ENCODE measurements at places on chromosomes 1 and 21.

DNA sequence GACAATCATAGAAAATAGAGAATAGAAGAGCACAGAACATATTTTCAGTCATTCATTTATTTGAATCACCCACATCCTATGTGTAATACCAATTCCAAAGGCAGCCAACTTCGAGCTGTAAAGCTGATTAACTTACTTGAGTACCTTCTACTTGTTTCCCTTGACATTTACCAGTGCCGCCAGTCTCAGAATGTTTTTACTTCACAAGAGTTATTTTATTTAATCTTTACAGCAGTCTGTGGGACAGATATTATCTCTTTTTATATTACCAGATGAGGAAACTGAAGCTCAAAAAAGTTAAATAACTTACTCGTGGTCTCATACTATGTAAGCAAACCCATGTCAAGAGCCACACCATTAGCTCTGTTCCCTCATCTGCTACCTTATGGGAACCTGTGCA, 56.6 kb downstream of the FGGY start:
- no peak for DNase-seq

GRCh38 chr1:59805554-59805953, 9.2 kb upstream of the HOOK1 start:
- DNase-seq: no peak

GRCh38 chr1:156458181-156458503, 42.4 kb downstream of the MEF2D start:
- no peak for DNase-seq

- DNase-seq: no peak
These were observed 142.9 kb downstream of the LRRC7 start for GRCh38 chr1:69710484-69711189.

DNA sequence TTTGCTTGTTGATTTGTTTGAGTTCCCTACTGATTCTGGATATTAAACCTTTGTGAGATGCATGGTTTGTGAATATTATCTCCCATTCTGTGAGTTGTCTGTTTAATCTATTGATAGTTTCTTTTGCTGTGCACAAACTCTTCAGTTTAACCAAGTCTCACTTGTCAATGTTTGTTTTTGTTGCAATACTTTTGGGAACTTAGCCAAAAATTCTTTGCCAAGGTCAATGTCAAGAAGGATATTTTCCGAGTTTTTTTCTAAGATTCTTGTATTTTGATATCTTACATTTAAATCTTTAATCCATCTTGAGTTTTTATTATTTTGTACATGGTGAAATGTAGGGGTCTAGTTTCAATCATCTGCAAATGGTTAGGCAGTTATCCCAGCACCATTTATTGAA, 1230.7 kb upstream of the NCAM2 start:
- DNase-seq: no peak

GRCh38 chr1:45585496-45586075, 1.7 kb downstream of the NASP start:
- DNase-seq: no peak

- DNase-seq: no peak
These were observed 2.5 kb upstream of the LMO4 start for GRCh38 chr1:87325982-87326738.

DNA sequence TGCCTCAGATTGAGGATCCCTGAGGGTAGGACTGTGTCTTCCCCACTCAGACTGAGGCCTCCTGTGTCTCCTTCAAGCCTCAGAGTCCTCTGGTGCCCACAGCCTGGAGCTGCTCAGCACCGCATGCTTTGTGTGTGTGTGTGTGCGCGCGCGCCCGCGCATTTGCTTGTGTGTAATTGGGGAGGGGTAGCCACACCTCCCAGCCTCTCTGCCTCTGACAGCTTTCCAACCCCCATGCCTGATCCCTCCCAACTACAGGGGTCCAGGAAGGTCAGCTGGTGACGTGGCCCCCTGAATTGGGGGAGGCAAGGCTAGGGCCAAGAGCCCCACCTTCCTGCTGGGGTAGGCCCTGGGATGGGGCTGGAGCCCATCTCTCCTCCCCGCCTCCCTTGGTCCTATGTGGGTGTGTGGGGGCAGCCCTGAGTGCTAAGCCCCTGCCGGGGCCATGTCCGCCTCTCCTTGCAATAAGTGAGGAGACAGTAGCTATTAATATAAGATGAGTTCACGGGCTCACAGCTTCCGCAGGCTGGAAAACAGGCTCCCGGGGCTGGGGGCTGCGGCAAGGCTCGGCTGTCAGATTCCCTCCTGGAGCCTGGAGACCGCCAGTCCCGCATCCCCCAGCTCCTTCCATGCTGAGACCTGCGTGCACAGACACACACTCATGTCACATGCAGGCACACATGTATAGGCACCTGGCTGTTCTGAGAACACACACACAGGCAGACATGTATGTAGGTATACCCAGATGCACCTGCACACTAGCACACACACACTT, 7.0 kb downstream of the GPR3 start:
- no peak for DNase-seq

GRCh38 chr1:177571485-177572076, 398.3 kb downstream of the SEC16B start:
- DNase-seq: no peak

- DNase-seq: no peak
These were observed 84.1 kb upstream of the VANGL1 start for GRCh38 chr1:115557715-115558114.

- DNase-seq: no peak
These were observed 85.3 kb downstream of the MAP3K21 start for GRCh38 chr1:233412812-233413211.

- no peak for DNase-seq
These were observed 32.3 kb upstream of the LBR start for GRCh38 chr1:225460021-225460736.

DNA sequence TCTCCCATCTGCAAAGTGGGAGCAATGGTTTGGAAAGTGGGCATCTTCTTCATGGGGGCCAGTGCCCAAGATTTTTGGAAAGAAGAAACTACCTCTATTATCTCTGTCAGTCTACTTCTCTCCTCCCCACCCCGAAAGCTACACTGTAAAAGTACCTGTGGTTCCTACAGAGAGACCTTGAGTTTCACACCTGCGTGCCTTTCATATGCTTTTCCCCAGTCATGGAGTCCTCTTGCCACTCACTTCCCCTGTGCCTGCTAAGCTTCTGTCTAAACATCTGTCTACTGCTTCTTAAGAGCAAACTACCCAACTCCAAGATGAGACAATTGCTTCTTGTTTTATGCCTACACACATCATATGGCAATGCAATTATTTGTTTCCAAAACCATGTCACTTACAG, 190.9 kb upstream of the L1TD1 start:
- no peak for DNase-seq

DNA sequence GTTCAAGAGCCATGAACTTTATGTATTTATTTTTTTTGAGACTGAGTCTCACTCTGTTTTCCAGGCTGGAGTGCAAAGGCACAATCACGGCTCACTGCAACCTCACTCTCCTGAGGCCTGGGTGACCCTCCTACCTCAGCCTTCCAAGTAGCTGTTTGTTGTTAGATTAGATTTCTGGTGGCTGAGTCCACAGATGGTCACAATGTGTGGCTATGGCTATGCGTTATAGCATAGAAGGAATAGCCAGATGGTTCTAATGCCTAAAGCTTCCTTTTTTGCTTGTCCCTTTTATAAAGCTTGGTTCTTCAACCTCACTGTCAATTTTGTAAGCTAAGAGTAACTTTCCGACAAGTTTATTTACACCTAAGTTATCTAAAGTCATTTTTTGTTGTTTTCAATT, 62.3 kb upstream of the FMN2 start:
- DNase-seq: no peak

DNA sequence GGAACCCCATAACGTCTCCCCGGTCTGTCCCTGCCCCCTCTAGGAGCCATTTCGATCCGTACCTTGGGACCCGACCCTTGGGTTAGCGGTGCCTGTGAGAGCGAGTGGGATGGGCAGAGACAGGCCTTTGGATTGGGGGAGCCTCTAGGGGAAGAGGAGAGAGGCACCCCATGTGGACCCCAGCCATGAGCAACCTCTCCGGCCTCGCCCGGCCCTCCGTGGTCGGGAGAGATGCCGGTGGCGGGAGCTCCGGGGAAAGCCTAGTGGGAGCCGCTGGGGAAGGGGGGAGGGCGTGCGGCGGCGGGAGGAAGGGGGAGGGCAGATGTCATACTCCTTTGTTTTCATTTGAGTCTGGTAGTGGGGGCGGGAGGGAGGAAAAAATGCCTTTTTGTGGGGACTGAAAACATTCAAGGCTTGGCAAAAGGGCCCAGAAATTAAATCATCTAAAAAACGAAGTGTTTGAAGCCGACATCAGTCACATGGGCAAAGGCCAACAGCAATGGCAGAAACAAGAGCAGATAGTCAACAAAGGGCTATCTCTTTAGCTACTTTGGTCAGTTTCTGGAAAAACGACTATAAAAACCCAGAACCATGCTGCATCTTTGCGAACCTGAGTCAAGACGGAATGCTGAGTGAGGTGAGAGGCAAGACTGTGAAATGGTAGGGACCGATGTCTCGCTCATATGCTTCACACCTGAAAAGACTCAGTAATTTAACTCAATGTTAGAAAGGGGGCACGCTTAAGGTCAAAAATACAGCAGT, 758 bp downstream of the PTBP2 start:
- DNase-seq: peak; percentile 39

- no peak for DNase-seq
These were observed 22.3 kb upstream of the TMEM222 start for GRCh38 chr1:27299385-27300271.

- no peak for DNase-seq
These were observed 51.6 kb downstream of the PCBP3 start for GRCh38 chr21:45695086-45695485.

- DNase-seq: no peak
These were observed 7.1 kb upstream of the CLEC20A start for GRCh38 chr1:178503849-178504248.

- no peak for DNase-seq
These were observed 181.0 kb upstream of the FGGY start for GRCh38 chr1:59115865-59116264.

DNA sequence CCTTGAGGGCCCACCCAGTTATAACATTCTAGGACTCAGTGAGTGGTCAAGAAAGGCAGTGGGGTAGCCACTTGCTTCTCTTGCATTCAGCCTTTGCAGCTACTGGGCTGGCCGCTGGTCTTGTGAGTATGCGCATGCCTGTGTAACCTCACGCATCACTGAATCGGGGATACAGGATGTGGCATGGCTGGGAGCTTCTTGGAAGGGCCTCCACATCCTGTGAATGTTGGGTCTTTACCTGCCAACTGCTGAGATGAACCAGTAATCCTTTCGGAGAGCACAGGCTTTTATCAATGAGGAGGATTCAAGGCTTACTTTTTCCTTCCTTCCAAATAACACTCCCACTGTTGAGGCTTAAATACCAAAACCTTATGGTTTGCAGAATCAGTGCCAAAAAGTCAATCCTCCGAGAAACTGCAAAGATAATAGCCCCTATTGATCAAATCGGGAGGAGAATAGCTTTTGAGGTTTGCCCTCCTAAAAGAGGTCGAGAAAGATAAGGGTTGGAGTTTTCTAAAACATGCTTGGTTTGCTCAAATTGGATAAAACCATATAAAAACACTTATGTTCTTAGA, 198.9 kb upstream of the UBE2U start:
- DNase-seq: no peak

DNA sequence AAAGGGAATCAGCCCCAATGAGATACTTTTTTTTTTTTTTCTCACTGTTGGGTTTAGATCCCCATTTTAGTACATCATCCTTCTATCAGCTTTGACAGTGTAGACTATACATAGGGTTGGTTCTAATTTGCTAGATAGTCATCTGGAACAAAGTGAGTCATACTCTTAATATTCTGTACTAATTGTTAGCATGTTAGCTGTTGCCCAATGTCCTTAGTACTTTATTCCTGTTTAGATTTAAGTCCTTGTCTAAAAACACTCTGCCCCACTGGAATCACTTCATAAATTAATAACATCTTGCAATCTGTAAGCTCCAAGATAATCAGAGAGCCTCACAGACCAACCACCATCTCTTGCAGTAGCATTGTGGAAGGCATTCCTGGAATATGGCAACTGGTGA, 209.8 kb upstream of the KIAA0040 start:
- DNase-seq: no peak

DNA sequence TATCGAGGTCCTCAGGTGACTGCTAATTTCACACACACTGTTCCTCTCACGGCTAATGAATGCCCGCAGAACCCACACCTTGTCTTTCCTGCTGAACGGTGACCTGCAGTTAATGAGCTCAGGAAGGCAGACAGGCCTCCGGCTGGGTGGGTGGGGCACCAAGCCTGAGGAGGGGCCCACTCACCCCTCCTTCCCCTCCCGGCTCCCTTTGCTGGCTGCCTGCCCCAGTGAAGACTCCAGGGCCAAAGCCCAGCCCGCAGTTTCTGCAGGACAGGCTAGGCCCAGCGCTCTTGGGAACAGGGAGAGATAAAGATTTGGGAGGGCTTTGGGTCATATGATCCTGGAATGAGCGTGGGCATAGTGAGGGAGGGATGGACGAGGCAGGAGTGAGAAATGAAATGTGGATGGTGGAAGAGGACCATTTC, 26.4 kb downstream of the FOXO6 start:
- no peak for DNase-seq

- DNase-seq: no peak
These were observed 440.9 kb upstream of the ZRANB2 start for GRCh38 chr1:71521655-71522264.

- no peak for DNase-seq
These were observed 53.6 kb downstream of the FBXO42 start for GRCh38 chr1:16298653-16299052.

- DNase-seq: no peak
These were observed 192.5 kb upstream of the GREM2 start for GRCh38 chr1:240804475-240804874.

DNA sequence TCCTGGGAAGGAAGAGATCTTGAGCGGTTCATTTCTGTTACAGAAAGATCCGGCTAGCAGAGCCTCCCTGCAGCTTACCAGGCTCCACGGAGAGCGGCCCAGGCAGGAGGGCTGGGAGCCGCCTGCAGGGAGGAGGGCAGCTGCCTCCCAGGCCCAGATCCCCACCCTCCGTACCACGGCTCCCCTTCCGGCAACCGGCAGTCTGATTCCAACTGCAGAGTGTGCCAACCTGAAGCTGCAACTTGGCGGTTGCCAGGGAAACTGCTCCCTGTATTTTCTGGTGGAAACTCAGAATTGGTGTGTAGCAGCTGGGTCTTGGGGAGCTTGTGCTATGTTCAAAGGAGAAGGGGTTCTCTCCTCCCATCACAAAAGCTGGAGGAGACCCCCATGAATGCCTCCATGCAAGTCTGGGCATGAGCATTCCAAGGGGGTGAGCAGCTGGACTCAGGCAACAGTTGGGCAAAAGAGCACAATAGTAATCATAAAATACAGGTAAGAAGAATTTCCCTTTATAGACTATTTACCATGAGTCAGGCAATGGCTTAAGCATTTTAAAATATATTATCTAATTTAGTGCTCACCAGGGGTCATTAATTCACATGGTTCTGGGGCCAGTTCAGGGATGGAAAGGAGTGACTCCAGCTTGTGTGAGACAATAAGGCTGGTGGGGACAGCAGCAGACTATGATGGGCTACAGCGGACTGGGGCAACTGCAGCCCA, 46.1 kb upstream of the KAZN start:
- no peak for DNase-seq

GRCh38 chr1:157505481-157506272, 46.6 kb downstream of the FCRL5 start:
- no peak for DNase-seq

- no peak for DNase-seq
These were observed 83.0 kb upstream of the COL11A1 start for GRCh38 chr1:103191327-103191726.
